Endothelial cell of umbilical vein (primary cell): ENCODE measurements at places on chromosomes 3 and 15. TPM values are rescaled to one million over a fixed set of nuclear protein-coding genes. Genes with fewer than 3 reads are reported as not detected.

- peaks cover 18% of the 10 kb centered on the region for H3K36me3 ChIP-seq
- H3K4me1 ChIP-seq: peaks cover 68% of the 10 kb centered on the region
- no peak overlapping the region for H3K4me3 ChIP-seq
- DNase-seq: no peak
Measured at GRCh38 chr3:69178082-69178481, 55.7 kb upstream of the LMOD3 start.

GP5 gene
- total RNA-seq: 0.11 TPM in 1 of 2 replicates, not detected in the other

GRCh38 chr3:150902988-150903387, 2.3 kb downstream of the MINDY4B start:
- H3K27ac ChIP-seq: no peak overlapping the region
- no peaks in the 10 kb centered on the region for H3K4me1 ChIP-seq
- DNase-seq: no peak
- H3K27me3 ChIP-seq: no peaks in the 10 kb centered on the region
- H3K36me3 ChIP-seq: no peaks in the 10 kb centered on the region

- no peaks in the 10 kb centered on the region for H3K27me3 ChIP-seq
- no peaks in the 10 kb centered on the region for H3K4me1 ChIP-seq
- no peak overlapping the region for H3K4me3 ChIP-seq
- no peak for DNase-seq
- no peaks in the 10 kb centered on the region for H3K36me3 ChIP-seq
Measured at GRCh38 chr15:77710206-77710605, 77.5 kb upstream of the LINGO1 start.
